Omental fat pad (tissue), 4 donors: ENCODE measurements at places on chromosomes 11 and 22.

- no peak for DNase-seq
Observed at GRCh38 chr22:24090581-24090980, 79.5 kb downstream of the CABIN1 start.

DNA sequence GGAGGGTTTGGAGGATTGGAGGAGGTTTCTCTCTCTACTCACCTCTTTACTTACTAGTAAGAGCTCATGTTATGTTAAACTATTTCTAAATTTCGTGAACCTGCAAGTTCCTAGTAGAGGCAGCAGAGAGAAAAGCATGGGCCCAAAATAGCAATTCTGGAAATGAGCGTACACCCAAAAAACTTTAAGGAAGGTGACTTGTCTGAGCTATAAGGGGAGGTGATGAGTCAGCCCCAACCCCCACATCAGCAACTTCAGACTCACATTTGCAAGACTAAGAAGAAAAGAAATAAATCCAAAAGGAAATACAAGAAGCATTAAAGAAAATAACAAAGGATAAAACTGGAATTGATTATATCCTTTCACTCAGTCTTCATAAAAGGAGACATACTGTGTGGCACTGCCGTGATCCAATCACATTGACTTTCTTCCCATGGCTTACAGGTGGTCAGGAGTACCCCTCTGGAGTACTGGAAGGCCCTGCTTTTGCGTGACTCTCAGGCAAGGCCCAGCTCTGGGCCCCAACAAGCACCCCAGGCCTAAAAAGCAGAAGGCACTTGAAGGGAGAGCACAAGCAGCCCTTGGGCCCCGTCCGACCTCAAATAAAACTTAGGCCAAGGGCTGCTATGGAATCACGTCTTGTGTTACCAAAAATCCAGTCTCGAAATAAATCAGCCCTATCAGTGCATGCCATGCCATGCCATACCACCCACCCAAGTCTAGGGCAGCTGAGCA, 14.3 kb downstream of the PACSIN2 start:
- no peak for DNase-seq

DNA sequence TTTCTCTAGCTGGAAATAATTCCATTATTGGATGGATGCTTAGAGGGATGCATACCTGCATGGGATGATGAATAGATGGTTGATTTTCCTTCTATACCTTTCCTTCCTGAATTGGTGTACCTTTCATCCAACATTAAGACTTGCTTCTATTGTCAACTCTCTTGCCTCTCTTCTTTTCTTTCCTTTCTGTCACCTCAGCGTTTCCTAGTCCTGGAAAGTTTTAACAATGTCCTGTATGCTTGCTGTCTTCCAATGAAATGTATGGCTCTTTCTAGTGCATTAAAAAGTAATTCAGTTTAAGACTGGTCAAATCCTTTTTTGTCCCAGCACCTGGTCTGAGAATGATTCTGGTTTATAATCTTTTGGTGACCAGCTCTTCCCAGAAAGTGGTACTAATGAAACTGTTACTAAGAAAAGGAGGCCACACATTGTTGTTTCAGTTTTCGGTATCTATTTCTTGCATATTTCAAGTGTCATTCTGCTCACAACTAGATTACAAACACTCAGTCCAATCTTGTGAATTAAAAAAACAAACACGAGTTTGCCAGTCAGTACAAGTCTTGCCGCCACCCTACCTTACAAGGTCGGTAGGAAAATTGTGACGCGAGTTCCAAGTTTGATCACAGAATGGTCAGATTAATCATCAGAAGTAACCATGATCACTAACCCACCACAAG, 8.0 kb downstream of the POU2AF1 start:
- no peak for DNase-seq

DNA sequence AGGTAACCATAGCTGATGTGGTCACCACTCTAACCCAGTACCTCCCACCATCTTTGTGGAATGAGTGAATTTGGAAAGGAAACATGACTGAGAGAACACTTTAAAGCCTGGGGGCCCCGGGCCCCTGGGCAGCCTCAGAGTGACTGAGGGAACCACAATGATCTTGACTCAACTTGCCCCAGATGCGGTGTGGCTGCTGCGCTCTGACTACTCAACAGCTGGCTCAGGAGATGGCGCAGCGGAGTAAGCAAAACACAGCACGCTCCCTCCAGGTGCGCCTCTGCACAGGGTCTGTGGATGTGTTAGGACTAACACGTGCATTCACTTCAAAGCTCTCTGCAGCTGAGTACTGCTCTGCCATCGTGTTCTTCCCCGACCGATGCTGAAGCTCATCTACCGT, 5.9 kb downstream of the RNF215 start:
- DNase-seq: no peak

DNA sequence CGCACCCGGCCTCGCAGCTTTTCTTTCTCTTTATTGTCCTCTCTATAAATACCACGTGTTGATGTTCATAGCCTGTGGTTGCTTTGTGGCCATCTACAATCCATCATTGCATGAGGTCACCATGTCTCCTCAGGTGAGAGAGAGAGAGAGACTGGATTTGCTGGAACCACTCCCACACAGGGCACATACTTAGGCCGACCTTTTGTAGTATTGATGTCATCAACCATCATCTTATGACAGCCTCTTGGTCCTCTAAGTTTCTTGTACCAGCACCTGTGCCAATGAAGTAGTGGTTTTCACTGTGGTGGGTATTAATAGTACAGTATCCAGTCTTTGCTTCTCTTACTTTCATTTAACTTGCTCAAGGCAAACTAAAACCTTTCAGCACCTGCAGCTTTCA, 22.8 kb upstream of the P2RY6 start:
- no peak for DNase-seq

DNA sequence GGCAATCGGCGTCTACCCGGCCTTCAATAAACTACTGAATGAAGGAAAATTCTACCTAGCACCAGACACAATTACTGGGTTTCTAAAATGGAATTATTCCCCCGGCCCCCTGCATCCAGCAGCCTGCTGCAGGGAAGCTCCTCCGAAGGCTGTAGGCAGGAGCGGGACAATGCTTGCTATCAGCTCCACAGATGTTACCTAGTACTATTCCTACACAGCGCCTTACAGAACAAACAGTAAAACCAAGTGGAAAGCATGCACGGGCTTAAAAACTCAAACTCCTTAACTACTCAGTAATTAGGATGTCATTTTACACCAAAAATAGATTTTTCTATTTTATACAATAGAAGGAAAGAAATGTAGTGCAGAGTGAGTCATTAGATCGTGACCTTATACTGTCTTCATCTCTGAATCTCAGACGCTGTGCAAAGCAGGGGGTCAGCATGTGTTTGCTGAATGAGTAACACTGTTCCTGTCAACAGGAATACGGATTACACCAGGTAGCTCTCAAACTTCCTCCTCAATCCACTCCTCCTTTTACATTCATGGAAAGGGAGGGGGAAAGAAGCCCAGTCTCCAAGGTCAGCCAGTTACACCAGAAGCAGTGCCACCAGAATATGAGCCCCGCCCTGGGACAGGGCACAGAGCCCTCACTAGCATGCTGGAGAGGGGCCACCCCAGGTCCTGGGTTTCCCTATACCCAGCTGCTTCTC, 74.9 kb downstream of the PACSIN2 start:
- DNase-seq: no peak

- DNase-seq: no peak
Observed at GRCh38 chr11:9895006-9895405, 231.1 kb downstream of the SWAP70 start.

GRCh38 chr22:47162865-47163264, 400.4 kb downstream of the TBC1D22A start:
- peak; percentile 1 for DNase-seq

- no peak for DNase-seq
Observed at GRCh38 chr22:31947296-31947695, 3.0 kb downstream of the YWHAH start.

- DNase-seq: no peak
Observed at GRCh38 chr11:123601136-123601535, 53.3 kb downstream of the SCN3B start.

GRCh38 chr11:86670181-86670580, 2.2 kb downstream of the ME3 start:
- DNase-seq: no peak

DNA sequence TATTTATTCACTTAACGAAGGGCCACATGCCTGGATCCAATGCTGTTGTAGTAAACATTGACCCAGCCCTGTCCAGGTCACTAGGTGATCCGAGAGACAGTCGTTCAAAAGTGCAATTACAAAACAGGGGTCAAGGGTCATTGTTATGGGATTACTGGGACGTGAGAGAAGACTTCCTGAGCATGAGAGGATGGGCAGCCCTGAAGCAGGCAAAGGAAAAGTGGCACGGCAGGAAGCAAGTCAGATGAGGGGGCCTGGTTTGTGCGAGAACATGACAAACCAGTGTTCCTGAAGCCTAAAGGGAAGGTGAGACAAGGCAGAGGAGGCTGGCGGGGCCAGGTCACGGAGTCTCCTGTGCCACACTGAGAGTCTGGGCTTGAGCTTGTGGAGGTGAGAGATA, 15.8 kb upstream of the MMP20 start:
- no peak for DNase-seq

- DNase-seq: no peak
Observed at GRCh38 chr11:111320728-111321568, 22.6 kb downstream of the POU2AF3 start.

DNA sequence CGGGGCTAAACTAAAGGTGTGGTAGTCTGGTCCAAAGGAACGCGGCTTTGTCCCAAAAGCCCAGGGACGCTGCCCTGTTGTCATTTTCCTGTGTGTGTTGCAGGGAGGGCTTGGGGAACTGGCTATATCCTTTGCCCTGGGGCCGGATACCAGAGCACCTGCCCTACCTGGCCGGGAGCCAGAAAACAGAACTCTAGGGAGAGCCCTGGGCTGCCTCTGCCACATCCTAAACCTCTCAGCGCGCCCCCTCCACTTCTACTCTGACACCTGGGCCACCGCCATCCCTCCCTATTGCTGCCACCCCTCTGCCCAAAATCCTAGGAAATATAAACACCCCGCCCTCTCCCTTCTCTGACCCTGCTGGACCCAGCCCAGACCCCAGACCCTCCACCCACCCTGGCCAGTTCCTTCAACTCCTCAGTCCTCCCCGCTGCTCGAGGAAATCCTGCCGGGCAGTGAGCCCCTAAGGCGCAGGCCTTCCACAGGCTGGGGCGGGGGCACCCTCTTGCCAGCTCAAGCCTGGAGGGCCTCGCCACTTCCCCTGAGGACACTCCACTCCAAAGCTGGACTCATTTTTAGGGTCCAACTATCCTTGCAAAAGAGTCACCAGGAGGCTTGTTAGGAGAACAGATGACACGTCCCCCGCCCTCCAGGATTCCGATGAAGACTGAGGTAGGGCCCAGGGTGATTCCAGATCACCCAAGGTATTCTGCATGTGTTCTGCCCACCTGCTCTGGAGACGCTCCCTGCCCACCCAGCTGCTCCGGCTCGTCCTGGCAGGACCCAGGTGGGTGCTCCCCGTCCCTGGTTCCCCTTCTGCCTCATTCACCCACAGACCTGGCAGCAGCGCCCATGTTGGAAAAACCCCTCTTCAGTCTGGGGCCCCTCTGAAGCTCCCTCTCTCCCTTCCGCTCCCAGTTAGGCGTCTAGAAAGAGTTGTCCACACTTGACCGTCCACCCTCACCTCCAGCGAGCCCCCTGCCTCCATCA, 12.2 kb downstream of the KCTD17 start:
- DNase-seq: no peak

- DNase-seq: no peak
Observed at GRCh38 chr11:27977527-27977926, 130.4 kb downstream of the KIF18A start.

DNA sequence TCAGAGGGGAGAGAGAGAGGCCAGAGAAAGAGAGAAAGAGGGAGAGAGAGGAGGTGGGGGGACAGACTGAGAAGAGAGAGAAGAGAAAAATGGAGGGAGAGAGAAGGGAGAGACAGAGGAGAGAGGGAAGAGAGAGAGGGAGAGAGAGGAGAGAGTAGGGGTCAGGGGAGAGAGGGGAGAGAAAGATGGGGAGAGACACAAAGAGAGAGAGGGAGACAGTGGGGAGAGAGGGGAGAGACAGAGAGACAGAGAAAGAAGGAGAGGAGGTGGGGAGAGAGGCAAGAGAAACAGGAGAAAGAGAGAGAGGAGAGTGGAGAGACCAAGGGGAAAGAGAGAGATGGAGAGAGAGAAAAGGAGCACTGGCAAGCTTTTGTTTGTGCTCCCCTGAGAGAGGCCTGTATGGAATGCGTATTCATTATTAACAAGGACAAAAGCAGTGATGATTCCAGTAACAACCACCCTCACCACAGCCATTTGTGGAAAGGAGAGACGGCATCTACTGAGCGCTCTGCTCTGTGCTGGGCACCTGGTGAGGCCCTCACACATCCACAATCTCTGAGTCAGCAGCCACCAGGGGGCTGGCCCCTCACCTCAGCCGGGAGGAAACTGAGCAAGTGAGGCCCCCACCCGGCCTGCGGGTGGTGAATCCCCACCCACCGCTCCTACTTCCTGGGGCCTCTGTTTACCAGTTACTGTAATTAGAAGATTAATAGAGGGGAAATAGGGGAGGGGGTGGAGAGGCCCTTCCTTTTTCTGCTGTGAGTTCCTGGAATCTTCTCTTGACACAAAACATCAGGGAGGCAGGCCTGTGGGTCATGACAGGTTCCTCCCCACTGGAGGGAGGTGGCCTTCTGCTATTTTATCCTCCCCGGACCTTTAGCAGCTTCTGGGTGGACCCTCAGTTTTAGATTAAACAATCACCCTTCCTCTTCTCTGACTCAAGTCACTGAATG, 14.6 kb upstream of the MIAT start:
- no peak for DNase-seq

DNA sequence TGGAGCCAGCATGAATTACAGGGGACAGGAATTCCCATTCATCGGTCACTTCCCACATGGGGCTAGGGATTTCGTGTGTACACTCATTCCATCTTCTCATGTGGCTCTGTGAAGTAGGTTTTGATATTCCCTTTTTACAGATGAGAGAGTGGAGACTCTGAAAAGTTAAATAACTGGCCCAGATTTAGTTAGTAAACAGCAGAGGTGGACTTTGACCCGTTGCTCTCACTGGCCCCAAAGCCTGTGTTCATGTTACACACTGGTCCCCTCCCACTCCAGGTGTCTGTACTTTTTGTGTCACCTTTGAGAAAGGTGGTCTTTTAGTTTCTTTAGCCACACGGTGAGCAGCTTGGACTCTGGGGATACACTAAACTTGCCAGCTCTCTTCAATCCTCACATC, 108.5 kb downstream of the MICAL2 start:
- no peak for DNase-seq

DNA sequence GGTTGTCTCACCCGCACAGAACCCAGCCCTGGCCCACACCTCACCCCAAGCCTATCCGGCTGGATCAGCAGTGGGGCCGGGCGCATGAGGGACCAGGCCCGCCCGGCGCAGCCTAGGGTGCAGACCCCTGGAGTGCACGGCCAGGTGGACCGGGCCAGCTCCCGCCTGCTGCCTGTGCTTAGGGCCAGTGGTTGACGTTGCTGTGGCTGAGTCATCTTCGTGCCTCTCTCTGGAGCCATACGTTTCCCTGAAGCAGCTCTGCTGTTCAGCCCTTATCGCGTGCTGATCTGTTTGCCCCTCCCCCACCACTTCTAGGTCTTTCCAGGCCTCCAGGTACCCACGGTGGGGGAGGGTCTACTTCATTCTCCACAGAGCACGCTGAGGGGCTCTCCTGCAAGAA, 39.5 kb downstream of the CDKN1C start:
- no peak for DNase-seq

GRCh38 chr11:133040289-133040900, 491.9 kb downstream of the OPCML start:
- no peak for DNase-seq
